H4 (cell line): ENCODE measurements at places on chromosomes 11 and 22. TPM values are rescaled to one million over a fixed set of nuclear protein-coding genes. Genes with fewer than 3 reads are reported as not detected.

MS4A12 gene
- not detected in 2 replicates for total RNA-seq

FGF3 gene
- not detected in 2 replicates for total RNA-seq

GLB1L2 gene
- 17.0 and 22.5 TPM in 2 replicates for total RNA-seq

ELMOD1 gene
- total RNA-seq: 3.3 and 3.9 TPM in 2 replicates

OR8G1 gene
- not detected in 2 replicates for total RNA-seq

STK33 gene
- total RNA-seq: 8.1 and 10.9 TPM in 2 replicates

AMOTL1 gene
- 1.5 and 2.6 TPM in 2 replicates for total RNA-seq

TALDO1 gene
- 600 and 603 TPM in 2 replicates for total RNA-seq

CD81 gene
- 135 and 154 TPM in 2 replicates for total RNA-seq

MMP20 gene
- not detected in 2 replicates for total RNA-seq

SPCS2 gene
- 24.5 and 47.7 TPM in 2 replicates for total RNA-seq

SCUBE2 gene
- 0.10 TPM in 1 of 2 replicates, not detected in the other for total RNA-seq

OR51I1 gene
- total RNA-seq: 0.45 TPM in 1 of 2 replicates, not detected in the other

SYNGR1 gene
- total RNA-seq: 19.9 and 23.0 TPM in 2 replicates

APOA5 gene
- not detected in 2 replicates for total RNA-seq

NXPE1 gene
- total RNA-seq: not detected in 2 replicates

CDON gene
- 10.1 and 13.4 TPM in 2 replicates for total RNA-seq

KIRREL3 gene
- total RNA-seq: not detected in 2 replicates

PDGFD gene
- 4.4 and 5.3 TPM in 2 replicates for total RNA-seq

UBQLNL gene
- total RNA-seq: not detected in 2 replicates

SHISAL1 gene
- 7.0 and 8.2 TPM in 2 replicates for total RNA-seq

SOX10 gene
- total RNA-seq: not detected in 2 replicates

RBMXL2 gene
- not detected in 2 replicates for total RNA-seq

OR2AT4 gene
- not detected in 2 replicates for total RNA-seq

KDM4E gene
- total RNA-seq: not detected in 2 replicates

ANO9 gene
- not detected in 2 replicates for total RNA-seq

OR52A1 gene
- total RNA-seq: not detected in 2 replicates
